ENCODE measurements at places on chromosomes 3 and 15.

DNA sequence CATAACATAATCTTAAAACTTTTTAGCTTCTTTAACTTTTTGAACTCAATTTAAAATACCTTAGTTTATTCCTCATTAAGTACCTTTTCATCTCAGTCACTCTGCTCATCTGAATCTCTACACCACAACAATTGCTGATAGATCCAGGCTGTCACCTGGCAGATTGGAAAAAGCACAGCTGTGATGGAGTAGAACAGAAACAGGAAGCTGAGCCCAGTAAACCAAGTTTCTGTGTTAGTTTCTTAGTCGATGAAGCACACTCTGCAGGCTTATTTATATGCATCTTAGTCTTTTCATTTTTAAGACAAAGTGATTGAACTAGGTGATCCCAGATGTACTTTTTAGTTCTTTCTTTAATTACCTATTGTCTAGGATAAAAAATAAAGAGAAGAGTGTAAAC lies 1398.0 kb upstream of the ALCAM start:
- no peak for DNase-seq

GRCh38 chr15:77808075-77808474 lies 175.4 kb upstream of the LINGO1 start:
- DNase-seq: no peak

GRCh38 chr15:26724381-26725150 lies 48.3 kb downstream of the GABRB3 start:
- DNase-seq: no peak

DNA sequence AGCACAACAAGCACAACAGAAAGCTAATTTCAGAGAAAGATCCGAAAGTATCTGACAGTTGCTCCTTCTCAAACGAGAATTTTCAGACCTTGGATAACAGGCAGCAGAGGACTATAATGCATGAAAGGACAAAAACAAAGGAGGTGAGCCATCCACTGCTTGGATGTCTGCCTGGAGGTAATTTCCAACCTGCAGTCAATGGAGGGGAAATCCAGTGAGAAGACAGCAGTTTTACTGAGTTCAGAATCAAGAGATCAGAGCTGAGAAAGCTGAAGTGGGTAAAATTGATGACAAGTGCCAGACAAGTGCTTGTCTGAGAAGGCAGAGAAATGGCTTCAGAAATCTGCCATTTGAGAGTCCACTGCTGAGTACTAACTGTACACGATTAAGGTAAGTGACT lies 22.1 kb downstream of the UBE3A start:
- no peak for DNase-seq

DNA sequence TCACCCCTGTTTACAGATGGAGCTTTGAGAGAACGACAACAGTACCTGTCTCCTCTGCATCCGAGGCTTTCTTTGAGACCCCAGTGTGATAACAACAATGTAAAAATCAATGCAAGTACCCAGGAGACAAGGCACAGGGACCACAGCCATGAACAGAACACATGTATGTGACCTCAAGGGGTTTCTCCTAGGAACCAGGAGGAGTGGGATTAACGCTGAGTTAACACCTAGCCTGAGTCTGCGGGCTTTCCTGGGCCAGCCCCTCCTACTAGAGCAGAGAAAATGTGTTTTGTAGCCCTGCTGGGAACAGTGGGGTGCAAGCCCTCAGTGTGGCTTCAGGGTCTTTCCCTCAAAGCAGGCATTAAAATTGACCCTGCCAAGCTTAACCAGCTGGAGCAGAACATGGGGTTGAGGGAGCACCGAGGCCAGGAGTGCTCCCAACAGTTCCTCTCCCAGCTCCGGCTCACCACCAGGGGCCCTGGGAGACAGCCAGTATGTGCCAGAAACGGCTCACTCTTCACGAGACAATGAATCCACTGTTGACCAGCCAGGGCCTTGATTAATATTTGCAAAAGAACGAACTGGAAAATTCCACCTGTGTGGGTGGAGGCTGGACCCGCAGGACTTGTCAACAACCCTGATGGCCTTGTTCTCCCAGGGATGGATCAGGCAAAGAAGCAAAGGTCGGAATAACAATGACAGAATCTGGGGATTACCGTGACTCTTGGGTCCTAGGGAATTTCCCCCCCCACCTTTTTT lies 3.6 kb downstream of the CHDH start:
- DNase-seq: no peak

DNA sequence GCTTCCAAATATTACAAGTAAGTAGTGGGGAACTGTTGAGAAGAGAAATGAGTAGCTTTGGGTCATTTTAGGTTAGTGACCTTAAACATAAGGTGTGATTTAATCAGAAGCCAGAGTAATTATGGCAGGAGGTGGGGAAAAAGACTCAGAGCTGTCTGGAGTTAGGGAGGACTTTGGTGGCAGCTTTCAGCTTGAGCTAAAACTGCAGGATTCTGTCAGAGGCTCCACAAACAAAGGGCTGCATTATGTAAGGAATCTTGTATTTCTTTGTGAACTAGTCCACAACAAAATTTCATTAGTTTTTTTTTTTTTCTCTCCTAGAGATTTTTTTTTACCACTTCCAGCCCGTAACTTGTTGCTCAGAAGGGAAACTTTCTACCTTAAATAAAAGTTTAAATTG lies 345.3 kb downstream of the TIGIT start:
- DNase-seq: no peak

DNA sequence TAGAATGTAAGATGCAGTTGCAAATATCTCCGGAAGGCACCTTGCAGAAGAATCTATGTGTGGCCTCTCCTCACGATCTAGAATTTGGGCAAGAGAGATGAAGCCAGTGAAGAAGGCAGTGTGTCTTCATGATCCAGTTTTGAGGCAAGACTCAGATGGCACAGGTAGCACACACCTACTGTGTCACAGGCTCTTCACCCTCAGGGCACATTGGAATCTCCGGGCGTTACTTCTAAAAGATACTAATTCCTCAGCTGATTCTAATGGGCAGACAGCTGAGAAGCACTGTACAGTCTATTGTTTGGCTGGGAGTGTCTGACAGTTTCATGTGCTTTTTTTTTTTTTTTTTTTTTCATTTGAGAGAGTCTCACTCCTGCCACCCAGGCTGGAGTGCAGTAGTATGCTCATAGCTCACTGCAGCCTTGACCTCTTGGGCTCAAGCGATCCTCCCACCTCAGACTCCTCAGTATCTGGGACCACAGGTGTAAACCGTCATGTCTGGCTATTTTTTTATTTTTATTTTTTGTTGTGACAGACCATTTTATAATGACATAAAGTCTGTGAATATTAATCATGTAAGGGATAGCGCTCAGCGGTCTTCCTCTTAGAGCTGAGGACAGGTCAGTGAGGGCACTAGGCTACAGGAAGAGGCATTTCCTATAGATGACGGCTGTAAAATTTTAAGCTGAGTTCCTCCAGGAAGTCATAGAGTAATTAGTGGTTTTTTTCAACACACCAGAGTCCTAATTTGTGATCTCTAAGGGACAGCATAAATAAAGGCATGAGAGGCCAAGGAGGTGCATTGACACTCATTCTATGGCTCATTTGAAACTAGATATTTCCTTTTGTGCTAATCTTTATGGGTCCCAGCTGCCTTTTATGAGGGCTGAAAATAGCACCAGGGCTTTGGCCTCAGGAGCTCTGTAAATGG lies 4.0 kb downstream of the C3orf52 start:
- DNase-seq: no peak

- DNase-seq: no peak
These were observed 3.1 kb downstream of the PCYT1A start for GRCh38 chr3:196284396-196284795.

DNA sequence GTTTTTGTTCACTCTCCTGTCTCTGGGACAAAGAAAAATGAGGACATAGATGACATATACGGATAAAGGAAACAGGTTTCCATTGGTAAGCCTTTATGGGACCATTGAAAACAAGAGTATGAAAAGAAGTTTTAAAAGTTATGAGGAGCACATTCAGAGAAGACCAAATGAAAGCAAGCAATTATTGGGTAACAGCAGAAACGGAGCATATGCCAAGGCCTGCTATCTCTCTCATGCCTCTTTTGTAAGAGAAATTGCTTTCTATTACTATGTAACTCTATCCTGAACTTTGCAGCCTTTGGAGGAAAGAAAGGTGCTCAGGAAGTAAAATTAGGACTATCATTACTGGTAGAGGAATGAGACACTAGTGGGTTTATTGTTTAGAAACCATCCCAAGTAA lies 14.9 kb upstream of the DPH6 start:
- no peak for DNase-seq

- DNase-seq: no peak
These were observed 28.6 kb downstream of the COLQ start for GRCh38 chr3:15492847-15493360.

GRCh38 chr15:55366981-55367380 lies 41.2 kb downstream of the CCPG1 start:
- no peak for DNase-seq

DNA sequence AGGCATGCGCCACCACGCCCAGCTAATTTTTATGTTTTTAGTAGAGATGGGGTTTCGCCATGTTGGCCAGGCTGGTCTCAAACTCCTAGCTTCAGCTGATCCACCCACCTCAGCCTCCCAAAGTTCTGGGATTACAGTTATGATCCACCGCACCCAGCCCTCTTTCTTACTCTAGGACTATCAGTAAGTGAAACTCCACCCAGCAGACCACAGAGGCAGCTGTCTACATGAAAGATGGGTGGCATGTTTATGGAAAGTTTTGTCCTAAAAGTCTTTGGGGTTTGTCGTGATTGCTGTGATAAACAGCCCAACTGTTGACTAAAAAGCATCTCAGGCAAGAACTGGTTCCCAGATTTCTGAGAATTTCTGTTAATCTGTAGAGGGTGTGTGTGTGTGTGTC lies 10.9 kb downstream of the ARL6IP5 start:
- no peak for DNase-seq

DNA sequence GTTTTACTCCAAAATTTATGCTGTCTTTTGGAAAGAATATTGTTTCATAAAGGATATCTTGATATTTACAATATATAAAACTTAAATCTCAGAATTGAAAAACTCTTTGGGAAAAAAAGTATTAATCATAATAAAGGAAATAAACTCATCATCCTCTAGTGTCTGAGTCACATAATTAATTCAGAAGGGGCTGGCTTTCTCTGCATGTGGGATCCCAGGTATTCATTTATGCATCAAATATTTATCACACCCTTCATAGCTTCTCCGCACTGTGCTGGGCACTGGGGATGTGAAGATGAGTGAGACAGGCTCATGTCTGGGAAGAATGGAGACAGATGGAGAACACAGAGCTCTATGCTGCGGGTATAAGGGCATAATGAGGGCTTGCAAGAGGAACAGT lies 65.6 kb downstream of the CCNL1 start:
- no peak for DNase-seq

GRCh38 chr15:69314131-69314530 lies 15.4 kb downstream of the PAQR5 start:
- DNase-seq: no peak

Data from T-helper 9 cell (primary cell).